Hepatocyte (in vitro differentiated cells): ENCODE measurements at places on chromosomes 1 and 21.
A peak's percentile ranks its signal among the peaks of the same experiment; 100 is the strongest.

DNA sequence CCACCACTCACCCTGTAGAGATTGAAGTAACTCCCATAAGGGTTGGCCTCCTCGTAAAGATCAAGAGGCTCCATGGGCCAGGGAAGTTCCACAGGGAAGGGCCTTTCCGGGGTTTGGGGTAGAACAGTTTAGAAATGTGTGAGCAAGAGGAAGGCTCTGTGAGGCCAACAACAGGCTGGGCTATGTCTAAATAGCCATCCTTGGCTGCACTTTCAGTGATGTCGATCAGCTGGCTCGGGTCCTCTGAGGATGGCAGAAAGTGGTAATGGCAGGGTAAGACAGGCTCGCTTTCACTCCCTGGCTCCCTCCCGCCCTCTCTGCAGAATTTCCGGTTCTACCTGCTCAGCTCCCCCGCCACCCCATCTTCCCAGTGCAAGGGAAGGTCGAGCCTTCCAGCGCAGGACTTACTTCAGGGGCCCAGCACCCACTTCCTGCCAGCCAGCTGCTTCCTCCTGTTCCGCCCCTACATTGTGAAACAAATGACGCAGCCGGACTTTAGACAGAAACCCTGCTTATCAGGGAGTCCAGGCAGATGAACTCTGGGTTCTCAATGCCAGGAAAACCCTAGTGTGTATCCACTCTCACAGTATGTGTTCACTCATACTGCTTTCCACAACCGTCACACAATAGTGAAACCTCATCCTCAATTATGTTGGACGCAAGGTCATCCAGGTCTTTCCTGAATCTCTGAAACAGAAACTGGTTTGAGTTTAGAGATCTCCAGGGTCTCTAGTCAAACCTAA is 7.3 kb downstream of the F11R start:
- DNase-seq = peak; percentile 94

GRCh38 chr1:7560601-7561181 is 210.4 kb upstream of the VAMP3 start:
- DNase-seq = no peak

DNA sequence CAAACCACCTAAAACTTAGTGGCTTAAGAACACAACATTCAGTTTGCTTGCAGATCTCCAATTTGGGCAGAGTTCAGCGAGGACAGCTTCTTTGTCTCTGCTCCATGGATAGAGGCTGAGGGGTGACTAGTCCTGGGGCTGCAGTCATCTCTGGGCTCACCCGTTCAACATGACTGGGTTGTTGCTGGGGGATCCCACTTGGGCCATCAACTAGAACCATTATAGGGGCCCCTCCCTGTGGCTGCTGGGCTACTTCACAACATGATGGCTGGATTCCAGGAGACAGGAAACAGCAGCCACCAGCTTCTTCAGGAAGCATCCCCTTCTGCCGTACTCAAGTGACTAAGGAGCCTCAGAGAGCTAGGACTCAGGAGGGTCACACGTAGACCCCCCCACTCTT is 140.9 kb downstream of the RHOU start:
- no peak for DNase-seq

DNA sequence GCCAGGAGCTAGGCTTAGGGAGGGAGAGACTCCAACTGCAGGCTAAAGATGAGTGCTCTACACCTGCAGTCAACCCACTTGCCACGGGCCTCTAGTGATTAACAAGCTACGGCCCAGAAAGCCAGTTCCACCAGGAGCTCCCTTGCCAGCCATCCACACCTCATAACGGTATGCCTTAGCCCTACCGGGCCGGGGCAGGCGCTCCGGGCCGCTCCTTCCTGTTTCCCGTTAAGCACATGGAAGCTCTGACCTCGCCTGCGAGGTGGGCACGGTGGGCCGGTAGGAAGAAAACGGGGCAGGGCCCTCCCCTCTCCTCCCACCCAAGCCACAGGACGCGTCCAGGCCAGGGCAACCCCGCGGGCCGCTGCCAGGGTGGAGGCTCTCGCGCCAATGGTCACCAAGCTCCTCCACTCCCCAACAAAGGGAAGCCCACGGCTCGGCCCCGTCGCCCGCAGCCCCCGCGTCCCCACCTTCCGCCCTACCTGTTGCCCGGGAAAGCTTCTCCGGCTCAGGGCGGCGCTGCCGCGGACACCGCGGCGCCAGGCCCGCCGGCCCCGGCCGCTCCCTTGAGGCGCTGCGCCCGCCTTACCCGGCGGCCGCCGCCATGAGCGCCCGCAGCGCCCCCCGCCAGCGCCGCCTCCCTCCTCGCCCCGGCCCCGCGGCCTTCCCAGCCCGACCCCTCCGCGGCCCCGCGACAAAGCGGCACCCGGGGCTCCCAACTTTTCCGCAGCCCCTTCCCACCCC is 627 bp downstream of the CERS2 start:
- DNase-seq = peak; percentile 69

DNA sequence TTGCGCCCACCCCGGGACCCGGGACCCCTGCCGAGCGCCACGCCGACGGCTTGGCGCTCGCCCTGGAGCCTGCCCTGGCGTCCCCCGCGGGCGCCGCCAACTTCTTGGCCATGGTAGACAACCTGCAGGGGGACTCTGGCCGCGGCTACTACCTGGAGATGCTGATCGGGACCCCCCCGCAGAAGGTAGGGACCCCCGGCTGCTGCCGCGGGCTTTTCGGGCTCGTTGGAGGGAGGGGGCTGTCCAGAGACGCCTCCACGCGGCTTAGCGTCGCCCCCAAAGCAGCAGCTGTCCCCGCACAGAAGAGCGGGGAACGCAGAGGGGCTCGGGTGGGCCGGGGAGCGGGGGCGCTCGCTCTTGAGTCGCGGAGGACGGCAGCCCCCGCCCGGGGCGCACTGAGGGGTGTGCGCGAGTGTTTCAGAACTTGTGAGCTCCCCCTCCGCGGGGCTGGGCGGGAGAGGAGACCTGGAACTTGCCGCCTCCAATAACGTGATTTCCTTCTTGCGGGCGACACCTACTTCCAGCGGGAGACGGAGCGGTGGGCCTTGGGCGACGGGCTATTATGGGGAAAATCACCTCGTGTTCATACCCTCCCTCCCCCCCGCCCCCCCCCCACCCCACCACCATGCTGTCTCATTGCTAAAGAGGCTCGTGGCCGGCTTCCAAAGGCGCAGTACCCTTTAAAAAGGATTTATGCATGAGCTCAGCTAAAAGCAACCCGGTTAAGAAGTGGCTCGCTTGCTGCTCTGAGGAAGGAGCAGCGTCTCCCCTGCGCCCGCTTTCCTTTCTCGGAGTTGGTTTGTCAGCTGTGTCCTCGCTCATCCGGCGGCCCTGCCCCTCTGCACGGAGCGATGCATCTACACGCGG is 664 bp downstream of the BACE2 start:
- peak; percentile 66 for DNase-seq
